ENCODE measurements at places on chromosomes 6 and 20.

DNA sequence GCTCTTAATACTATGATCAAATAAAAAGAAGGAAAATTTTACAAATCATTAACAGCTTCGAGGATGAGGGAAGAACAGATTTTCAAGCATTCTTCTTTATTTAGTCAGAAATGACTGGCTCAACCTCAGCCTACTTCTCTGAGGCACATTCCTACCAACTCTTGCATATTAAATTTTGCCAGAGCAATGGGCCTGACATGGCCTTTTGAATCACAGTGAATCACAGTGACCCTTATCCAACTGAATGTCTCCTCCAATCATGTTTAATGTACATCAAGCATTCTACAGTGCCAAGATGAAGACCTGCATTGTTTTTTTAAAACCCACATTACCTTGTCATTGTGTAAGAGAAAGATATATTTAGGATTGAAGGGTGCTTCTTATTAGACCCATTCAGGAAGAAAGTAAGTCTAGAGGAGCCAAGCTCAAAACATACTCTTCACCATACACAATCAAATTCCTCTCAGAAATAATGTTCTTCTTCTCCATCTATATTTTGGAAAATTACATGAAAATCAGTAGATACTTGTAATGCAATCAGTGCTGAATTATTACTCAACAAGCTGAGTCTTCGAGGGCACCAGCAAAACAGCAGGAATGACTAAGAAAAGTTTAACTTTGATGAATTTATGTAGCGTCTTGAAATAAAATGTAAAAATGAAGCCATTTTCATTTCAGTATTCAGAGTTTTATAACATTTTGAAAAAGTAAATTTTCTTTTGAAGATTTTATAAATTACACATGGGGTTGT, 44.1 kb upstream of the MOXD1 start:
- no peak for DNase-seq

DNA sequence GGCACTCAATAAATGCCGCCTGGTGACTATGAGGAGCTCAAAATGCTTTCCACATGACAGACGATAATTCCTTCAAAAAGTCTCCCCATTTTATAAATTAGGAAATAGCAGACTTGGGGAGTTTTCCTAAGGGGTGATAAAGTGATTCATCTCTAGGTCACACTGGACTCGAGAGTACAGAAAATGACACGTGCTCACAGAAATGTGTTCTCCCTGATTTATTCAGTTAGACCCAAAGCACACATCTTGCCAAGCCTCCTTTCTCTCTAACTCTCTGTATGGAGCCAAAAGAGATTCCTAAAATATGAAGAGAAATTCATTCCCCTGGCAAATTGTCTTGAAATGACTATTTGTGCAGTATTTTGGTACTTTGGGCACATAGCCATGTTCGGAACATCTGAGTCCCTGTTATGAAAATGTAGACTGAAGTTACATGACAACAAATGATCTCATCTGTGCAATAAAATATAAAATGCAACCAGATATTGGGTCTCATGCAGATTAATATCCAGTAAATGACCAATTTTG, 381.1 kb downstream of the TFAP2B start:
- no peak for DNase-seq

GRCh38 chr20:1424336-1424735, 31.5 kb upstream of the FKBP1A start:
- no peak for DNase-seq

DNA sequence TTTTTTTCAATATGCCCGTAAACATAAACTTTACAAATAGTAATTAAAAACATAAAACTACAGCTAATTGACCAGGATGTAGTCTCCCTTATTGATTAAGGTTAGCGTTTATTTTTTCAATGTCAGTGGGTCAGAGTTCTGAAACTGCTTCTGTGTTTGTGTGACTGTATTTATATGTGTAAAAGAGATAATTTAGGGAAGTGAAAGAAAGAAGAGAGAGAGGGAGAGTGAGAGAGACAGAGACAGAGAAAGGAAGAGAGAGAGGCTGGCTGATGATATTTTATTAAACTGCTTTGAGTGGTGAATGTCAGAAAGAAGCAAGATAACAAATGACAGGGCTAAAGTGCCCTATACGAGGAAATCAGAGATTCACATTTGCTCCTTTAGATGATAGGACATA, 266.1 kb upstream of the PTCHD4 start:
- DNase-seq = no peak

GRCh38 chr20:63471981-63472831, at the start of gene KCNQ2:
Gene KCNQ2, minus strand, starts transcription at chr20:63472655. Its CDS starts 192 bp downstream, at chr20:63472463.
- peak; percentile 43 for DNase-seq

GRCh38 chr20:45963059-45964005, 8.7 kb downstream of the ZNF335 start:
- DNase-seq = peak; percentile 1

- DNase-seq = no peak
These were observed 232.5 kb downstream of the PTPRT start for GRCh38 chr20:42957018-42957703.

DNA sequence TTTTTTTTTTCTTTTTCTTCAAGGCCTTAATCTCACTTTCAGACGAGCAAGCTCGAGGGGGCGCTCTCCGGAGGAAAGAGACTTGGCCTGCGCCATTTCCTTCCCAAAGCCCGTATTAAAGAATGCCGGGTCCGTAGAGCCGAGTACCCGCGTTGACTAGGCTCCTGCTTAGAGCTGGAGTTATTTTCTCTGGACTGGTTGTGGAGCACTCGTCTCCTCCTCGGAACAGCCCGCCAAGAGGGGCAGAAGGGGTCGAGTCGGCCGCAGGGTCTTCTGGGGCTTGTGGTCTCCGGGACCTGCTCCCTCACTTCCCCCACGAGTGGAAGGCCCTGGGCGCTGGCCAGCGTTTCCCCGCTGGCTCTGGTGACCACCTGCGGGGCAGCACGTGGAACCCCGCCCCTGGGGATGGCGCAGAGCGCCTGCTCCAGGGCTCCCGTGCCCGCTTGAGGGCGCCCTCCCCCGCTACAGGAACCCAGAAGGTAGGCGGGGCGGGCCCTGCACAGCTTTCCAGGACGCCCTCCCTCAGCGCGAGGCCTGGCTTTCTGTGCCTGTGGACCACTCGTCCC, 2.7 kb upstream of the MEI4 start:
- no peak for DNase-seq

All from DMS79 treated with DMSO at 0.1 percent for 48 hours (cell line).